Lung (tissue), 17 donors: ENCODE measurements at places on chromosomes 2 and 18. TPM values are rescaled to one million over a fixed set of nuclear protein-coding genes. Genes with fewer than 3 reads are reported as not detected.
A peak's percentile ranks its signal among the peaks of the same experiment; 100 is the strongest.

GRCh38 chr2:165524720-165525119, 55.2 kb downstream of the CSRNP3 start:
- H3K27ac ChIP-seq = no peak overlapping the region
- H3K4me3 ChIP-seq = no peak overlapping the region
- no peaks in the 10 kb centered on the region for H3K4me1 ChIP-seq
- no peaks in the 10 kb centered on the region for H3K27me3 ChIP-seq
- DNase-seq = no peak

- H3K4me1 ChIP-seq = no peaks in the 10 kb centered on the region
- H3K27ac ChIP-seq = no peak overlapping the region
- no peak for DNase-seq
Measured at GRCh38 chr2:209458008-209458979, 34.4 kb downstream of the MAP2 start.

DNA sequence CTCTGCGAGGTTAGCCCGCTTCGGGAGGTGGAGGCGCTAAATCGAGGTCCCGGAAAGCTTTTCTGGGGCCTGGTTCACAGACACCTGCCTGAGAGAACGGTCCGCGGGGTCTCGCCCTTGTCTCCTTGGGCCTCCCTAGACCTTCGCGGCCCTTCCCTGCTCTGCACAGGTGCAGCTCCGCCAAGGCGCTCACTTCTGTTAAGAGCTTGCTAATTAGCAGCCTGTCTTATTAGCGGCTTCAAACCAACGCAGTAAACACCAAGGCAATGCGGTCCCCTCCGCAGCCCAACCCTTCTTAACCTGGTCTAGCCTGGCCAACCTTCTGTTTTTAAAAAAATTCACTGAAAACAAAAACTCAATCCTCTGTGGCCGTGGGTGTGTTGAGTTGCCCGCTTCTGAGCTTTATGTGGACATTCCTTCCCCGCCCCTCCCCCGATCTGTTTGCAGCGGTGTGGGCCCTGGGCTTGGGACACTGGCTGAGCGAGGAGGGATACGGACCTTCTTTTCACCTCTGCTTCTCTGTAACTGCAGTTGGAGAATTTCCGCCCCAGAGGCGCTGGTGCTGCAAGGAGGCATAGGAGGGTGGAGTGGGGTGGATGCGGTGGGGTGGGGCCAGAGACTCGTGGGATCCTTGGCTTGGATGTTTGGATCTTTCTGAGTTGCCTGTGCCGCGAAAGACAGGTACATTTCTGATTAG, 3.4 kb upstream of the HOXD4 start:
- no peak overlapping the region for H3K4me3 ChIP-seq
- peaks cover 7% of the 10 kb centered on the region for H3K4me1 ChIP-seq
- DNase-seq = no peak
- H3K36me3 ChIP-seq = no peaks in the 10 kb centered on the region
- H3K27ac ChIP-seq = no peak overlapping the region

GRCh38 chr2:170892391-170892951, 36.6 kb upstream of the GORASP2 start:
- H3K36me3 ChIP-seq = no peaks in the 10 kb centered on the region
- H3K27ac ChIP-seq = no peak overlapping the region
- no peaks in the 10 kb centered on the region for H3K27me3 ChIP-seq
- no peak for DNase-seq
- no peaks in the 10 kb centered on the region for H3K4me1 ChIP-seq

GRCh38 chr2:105776560-105776928, 31.8 kb downstream of the NCK2 start:
- no peak for DNase-seq
- H3K4me1 ChIP-seq = peaks cover 15% of the 10 kb centered on the region
- peaks cover 7% of the 10 kb centered on the region for H3K36me3 ChIP-seq
- no peak overlapping the region for H3K4me3 ChIP-seq

- no peaks in the 10 kb centered on the region for H3K36me3 ChIP-seq
- H3K4me1 ChIP-seq = no peaks in the 10 kb centered on the region
- no peak for DNase-seq
- H3K27ac ChIP-seq = no peak overlapping the region
Measured at GRCh38 chr2:112972423-112973086, 5.3 kb upstream of the IL36G start.

DNA sequence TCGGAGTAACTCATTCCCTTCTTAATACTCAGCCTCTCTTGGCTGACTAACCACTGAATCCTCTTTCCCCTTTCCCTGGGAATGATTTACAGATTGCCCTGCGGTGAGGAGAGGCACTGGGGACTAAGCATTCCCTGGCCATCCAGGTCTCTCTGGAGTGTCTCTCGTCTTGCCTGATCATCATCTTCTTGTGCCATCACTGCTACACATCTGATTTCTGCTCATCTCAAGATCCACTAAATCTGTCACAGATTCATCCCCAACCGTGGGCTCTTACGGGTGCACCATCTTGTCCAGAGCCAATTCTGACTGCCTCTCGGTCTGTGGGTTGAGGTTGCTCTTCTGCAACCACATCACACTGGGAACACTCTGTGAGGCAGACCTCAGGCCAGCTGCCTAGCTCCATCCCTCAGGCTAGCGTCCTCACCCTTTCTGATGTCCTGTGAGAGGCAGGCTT, 12.0 kb downstream of the SFTPB start:
- peak overlapping the region; percentile 42 for H3K27ac ChIP-seq
- no peak for DNase-seq
- no peak overlapping the region for H3K4me3 ChIP-seq
- H3K27me3 ChIP-seq = no peaks in the 10 kb centered on the region

Gene REG3A
- not detected for polyA plus RNA-seq

GRCh38 chr18:35971661-35972196, 750 bp upstream of the RMP24 start:
- DNase-seq = no peak
- peak overlapping the region; percentile 73 for H3K4me3 ChIP-seq
- no peaks in the 10 kb centered on the region for H3K27me3 ChIP-seq
- H3K36me3 ChIP-seq = peaks cover 4% of the 10 kb centered on the region
- peaks cover 5% of the 10 kb centered on the region for H3K4me1 ChIP-seq
- H3K27ac ChIP-seq = peak overlapping the region; percentile 97

Gene RGPD3
- 0.14 TPM for polyA plus RNA-seq

Gene RPE
- 12.5 TPM for polyA plus RNA-seq

Gene HMSD
- 0.60 TPM for polyA plus RNA-seq

- H3K36me3 ChIP-seq = no peaks in the 10 kb centered on the region
- no peak overlapping the region for H3K27ac ChIP-seq
- no peaks in the 10 kb centered on the region for H3K27me3 ChIP-seq
Measured at GRCh38 chr2:30115141-30115980, 31.4 kb upstream of the YPEL5 start.
